ENCODE measurements at places on chromosomes 6 and 20.

GRCh38 chr6:143969077-143969476 is 39.0 kb downstream of the PLAGL1 start:
- DNase-seq, result no peak

DNA sequence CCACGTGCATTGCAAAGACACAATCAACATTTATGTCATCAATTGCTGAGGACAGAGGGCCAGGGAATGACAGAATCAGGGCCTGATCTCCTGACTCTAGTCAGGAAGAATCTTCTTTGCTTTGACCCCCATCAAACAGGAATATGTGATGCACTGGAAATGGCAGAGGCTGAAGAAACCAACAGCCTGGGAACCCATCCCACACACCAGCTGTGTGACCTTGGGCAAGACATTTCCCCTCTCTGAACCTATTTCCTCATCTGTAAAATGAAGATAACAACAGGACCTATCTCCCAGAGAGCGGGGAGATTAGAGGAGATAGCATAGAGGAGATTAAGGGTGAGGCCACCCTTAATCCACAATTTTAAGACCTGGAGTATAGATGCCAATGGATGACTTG is 1.5 kb downstream of the HNF4A start:
- DNase-seq, result no peak

GRCh38 chr6:22886650-22887581 is 317.6 kb downstream of the HDGFL1 start:
- no peak for DNase-seq

- no peak for DNase-seq
Measured at GRCh38 chr20:31676609-31676989, 38.9 kb downstream of the COX4I2 start.

- DNase-seq, result no peak
Measured at GRCh38 chr6:7145885-7146828, 38.4 kb downstream of the RREB1 start.

DNA sequence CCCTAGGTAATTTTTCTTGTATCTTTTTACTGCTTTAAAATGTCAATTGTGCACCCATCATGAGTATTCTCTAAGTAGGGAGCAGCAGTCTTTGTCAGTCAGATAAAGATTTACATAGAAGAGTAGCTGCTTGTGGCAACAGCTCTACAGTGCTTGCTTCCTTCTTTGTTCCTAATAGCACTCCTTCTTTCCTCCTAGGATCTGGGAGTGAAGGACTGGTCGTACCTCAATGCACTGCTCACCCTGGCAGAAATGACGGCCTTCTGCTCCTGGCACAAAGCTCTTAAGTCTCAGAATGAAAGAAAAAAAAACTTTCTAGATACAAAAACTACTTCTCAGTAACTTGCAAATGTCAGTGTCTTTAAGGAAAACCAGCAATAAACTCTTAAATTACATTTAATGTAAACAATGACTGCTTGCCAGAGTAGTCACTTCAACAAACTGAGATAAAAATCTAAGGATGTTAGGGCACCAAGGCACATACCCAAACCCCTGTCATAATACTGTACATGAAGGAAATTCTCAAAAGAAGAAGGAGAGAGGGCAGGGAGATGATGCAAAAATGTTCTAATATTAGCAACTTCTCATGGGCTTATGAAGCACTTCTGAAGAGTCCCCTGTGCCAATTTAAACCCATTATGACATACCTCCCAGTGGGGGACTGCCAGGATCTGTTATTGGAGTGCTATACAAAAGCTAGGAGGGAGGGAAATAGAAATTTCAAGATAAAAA is 34.0 kb downstream of the NCOA6 start:
- DNase-seq, result no peak

DNA sequence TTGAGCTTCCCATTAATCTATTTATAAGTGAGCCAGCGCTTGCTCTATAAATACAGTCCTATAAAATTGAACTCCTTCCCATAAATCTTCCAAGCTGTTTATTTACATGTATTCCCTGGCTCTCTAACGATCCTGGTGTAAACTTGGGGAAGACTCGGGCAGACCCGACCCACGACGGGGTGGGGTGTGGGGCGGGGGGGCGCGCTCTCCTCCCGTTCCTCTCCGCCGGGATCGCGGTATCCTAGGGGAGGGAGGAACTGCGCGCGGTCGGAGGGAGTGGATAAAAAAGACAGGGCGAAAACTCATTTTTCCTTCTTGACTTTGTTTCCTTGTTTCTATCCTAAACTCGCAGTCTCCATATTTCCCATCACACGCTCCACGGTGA is 31.1 kb downstream of the TFAP2B start:
- no peak for DNase-seq

DNA sequence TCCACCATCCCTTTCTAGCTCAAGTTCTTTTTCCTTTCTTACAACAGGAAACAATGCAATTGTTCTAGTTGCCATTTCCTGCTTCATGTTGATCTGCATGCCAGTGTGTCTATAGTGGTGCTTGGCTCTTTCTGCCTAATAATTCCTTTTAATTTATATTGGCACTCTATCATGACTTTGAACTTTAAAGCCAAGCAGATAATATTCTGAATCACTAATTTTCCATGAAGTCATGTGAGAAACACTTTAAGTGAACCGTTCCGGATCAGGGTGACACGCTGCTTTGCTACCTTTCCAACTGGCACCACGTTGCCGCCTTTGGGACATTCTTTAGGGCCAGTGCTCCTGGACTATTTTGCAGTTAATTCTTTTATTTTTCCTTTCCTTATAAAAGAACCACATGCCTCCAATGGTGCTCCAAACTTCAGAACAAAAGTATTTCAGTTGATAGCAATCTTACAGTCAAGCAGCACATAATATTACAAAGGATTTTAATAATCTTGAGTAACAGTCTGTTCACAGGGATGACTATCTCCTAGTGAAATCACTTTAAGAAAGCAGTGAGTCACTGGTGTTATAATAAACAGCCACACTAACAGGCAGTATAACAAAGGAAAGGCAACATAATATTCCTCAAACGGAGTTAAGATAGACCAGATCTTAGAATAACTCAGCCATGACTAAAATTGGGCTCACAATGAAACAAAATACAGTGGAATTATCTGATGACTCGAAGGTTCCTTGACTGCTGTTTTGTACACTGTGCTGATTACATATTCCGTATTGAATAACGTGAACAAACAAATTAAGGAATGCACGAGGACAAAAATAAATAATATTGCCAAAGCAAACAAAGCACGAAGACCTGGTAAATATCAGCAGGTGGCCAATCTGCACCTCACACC is 19.0 kb upstream of the BLOC1S5 start:
- DNase-seq, result no peak

- DNase-seq, result no peak
Measured at GRCh38 chr6:170074435-170074834, 216.4 kb downstream of the DLL1 start.

DNA sequence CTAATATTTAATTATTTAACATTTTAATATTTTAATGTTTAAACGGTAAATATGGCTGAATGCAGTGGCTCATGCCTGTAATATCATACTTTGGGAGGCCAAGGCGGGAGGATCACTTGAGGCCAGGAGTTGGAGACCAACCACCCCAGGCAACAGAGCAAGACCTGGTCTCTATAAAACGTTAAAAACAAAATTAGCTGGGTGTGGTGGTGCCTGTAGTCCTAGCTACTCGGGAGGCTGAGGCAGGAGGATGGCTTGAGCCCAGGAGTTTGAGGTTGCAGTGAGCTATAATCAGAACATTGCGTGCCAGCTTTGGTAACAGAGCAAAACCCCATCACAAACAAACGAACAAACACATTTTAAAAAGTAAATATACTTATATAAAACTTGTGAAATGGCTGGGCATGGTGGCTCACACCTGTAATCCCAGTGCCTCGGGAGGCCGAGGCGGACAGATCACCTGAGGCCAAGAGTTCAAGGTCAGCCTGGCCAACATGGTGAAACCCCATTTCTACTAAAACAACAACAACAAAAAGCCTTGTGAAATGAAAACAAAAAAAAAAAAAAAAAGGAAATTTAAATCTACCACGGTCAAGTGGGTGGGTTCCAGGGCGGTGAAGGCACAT is 8.2 kb downstream of the SRXN1 start:
- DNase-seq, result no peak

- DNase-seq, result peak; percentile 6
Measured at GRCh38 chr20:37630166-37630565, 63.7 kb upstream of the CTNNBL1 start.

- no peak for DNase-seq
Measured at GRCh38 chr6:129280749-129281148, 397.8 kb downstream of the LAMA2 start.

GRCh38 chr20:58741384-58741783 is 48.8 kb downstream of the NPEPL1 start:
- no peak for DNase-seq

GRCh38 chr6:125444006-125444923 is 142.5 kb upstream of the HDDC2 start:
- DNase-seq, result no peak

DNA sequence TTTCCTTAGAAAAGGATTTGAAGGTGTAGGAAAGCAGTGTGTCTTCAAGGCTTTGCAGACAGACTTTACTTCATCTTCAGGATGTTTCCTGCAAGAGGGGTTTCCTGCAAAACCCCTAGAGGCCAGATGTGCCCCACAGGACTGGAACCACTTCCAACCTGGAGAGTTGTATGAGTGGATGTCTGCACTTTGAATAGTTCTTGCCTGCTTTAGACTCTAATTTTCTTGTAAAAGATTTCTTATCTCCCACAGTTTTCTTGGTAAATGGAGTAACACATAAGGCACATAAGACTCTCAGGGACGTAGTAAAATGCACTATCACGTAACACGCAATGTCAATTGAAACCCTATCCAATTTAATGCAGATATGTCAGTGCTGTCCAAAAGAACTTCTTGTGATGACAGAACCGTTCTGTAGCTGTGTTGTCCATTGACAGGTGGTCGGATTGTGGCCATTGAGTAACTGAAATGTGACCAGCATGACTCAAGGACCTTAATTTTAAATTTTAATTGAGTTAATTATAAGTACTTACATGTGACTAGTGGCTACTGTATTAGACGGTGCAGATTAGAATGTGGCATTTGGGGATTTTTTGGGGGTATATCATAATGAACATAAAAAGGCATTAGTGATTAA is 118.7 kb downstream of the JARID2 start:
- no peak for DNase-seq

GRCh38 chr6:10460096-10460495 is 45.2 kb upstream of the TFAP2A start:
- DNase-seq, result no peak

DNA sequence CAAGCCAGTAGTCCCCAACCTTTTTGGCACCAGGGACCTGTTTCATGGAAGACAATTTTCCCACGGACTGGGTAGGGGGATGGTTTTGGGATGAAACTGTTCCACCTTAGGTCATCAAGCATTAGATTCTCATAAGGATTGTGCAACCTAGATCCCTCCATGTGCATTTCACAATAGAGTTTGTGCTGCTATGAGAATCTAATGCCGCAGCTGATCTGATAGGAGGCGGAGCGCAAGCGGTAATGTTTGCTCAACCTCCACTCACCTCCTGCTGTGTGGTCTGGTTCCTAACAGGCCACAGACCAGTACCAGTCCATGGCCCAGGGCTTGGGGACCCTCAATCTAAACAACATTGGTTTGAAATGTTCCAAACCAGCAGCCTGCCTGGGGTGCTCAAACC is 137.0 kb upstream of the STXBP5 start:
- no peak for DNase-seq

- DNase-seq, result no peak
Measured at GRCh38 chr6:1406306-1407072, 17.1 kb downstream of the FOXF2 start.

- no peak for DNase-seq
Measured at GRCh38 chr20:45701873-45702272, at the start of gene WFDC13. WFDC13 (plus strand) TSS chr20:45702038; CDS start chr20:45702124, 86 bp downstream.

- DNase-seq, result no peak
Measured at GRCh38 chr6:134347885-134348805, 30.2 kb upstream of the SGK1 start.

- no peak for DNase-seq
Measured at GRCh38 chr20:48957053-48957481, 35.6 kb downstream of the ARFGEF2 start.
